ENCODE measurements at places on chromosomes 1 and 21.

DNA sequence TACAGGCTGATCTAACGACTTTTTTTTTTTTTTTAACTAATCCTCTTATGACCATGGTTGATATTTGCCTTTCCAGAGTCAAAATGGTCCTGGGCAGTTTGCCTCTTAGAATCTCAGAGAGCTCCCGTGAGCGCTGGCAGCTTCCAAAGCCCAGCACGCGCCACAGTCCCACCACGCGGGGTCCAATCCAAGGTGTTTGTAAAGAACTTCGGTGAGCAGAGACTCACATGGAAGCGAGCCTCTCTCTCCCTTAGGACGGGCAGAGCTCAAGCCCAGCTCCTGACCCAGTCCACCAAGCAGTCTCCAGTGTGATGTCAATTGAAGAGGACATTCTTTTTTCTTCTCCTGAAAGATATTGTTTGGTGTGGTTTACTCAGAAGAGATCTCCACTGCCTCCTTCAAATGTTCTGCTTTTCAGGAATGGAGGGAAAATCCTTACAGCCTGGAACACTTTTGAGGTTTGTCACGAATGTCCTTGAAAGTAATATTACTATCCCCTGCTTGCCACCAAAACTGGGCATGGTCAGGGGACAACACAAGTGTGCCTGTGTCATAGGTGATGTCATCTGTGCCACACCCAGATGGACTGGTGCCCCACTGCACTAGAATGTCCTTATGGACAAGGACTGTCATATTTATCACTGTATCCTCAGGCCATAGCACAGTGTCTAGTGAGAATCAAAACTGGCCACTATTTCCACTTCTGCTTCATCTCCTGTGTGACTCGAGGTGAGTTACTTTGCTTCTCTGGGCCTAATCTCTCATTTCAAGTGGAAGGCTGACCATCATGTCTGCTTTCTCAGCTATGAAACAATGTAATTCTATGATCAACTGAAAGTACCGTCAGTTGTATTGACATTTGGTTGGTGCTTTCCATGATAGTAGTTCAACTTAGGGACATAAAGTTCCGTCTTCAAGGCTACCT, 97.4 kb upstream of the EDEM3 start:
- DNase-seq = no peak

GRCh38 chr1:29254346-29254745, 18.0 kb downstream of the PTPRU start:
- DNase-seq = no peak

DNA sequence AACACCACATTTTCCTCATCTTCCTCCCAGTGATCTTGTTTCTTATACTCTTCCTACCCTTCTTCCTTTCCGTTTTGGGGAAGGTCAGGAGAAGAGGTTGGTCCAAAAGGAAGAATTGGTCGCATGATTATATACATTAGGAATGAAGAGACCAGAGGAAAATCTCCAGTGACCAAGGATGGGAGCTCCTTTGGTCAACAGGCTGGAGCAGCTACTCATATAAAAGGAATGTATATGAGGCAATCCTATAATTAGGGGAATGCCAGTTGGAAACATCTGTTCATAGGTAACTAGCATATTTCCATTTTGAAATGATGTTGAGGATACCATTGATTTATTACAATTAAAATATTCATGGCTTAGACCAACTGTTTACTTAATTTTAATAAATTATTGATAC, 114.5 kb downstream of the LRRC40 start:
- no peak for DNase-seq

DNA sequence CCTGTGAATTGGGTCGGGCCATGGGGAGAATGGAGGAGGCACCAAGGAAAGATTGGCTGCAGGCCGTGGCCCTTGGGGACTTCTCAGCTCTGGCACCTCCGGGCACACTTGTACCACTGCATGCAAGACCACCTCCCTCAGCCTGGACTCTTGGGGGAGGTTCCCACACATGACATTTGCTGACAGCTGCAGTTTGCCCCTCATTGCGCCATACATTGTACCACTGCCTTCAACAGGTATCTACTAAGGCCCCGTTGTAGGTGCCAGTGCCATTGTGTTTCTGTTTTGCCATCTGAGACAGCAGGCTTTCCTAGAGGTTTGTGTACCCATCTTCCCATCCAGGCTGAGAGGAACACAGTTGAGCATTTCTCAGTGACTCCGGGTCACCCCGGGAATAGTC, 159.4 kb upstream of the TMEM51 start:
- DNase-seq = no peak

DNA sequence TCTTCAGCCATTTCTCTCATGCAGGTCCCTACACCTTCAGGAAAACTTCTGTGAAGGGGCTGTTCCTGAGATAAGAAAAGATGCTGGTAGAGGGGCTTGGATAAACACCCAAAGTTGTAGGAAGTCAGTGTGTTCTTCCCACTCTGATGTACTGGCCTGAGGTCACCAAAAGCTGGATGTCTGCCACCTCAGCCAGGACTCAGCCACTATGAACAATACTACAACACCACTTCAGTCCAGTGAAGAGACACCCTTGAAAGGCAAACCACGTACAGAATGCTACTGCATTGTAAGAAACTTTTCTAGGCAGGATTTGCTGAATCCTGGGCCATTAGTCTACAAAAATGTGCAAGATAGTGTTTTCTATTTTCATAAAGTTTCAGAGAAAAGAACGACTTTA, 2.4 kb downstream of the PTPN14 start:
- no peak for DNase-seq

DNA sequence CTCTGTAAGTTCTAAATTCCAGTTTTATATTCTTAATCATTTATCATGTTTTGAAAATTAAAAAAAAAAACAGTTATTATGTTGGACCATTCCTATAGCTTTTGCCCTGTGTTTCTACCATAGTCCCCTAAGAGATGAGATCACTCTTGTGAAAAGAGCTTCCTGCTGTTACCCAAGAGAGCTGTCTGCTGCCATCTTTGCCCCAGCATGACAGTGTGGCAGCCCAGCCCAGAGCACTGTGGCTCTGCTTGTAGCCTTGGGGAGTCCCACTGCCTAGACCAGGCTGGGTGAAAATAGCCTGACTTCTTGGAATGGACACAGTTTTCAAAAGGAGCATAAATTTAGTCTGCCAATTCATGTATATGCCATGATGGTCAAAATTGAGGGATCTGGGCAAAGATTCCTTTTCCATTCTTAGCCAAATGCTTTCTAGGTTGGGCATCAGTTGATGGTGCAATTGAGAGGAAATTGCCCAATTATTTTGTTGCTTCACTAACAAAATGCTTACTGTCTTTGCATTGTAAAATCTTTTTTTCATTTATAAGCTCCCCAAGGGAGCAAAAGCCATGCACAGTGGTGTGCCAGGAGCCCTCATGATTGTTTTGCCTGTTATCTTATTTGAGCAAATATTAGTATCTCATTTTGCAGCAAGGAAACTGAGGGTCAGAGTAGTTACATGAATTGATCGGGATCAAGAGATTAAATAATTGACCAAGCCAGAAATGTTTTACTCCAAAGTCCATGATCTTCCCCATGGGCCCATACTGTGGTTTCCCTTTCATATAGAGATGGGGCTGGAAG, 72.8 kb downstream of the ETS2 start:
- no peak for DNase-seq

GRCh38 chr1:203453616-203454015, 22.0 kb upstream of the PRELP start:
- no peak for DNase-seq

DNA sequence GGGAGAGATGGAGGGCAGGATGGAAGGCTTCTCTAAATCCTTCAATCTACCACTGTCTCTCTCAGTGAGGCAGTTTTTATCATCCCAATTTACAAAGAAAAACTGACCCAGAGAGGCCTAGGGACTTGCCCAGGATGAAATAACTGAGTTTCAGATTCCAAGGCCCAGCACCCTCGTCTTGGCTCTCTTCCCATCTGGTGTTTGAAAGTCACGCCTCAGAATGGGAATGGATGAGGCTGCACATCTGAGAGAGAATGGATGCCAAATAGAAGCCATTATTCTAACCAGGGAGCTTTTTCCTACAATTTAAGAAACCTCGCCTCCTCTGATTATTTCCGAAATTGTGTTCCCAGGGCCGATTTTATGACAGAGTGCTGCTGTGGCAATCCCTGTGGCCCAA, 10.6 kb upstream of the KCNN3 start:
- no peak for DNase-seq

GRCh38 chr1:163570071-163570470, 248.3 kb downstream of the NUF2 start:
- no peak for DNase-seq

DNA sequence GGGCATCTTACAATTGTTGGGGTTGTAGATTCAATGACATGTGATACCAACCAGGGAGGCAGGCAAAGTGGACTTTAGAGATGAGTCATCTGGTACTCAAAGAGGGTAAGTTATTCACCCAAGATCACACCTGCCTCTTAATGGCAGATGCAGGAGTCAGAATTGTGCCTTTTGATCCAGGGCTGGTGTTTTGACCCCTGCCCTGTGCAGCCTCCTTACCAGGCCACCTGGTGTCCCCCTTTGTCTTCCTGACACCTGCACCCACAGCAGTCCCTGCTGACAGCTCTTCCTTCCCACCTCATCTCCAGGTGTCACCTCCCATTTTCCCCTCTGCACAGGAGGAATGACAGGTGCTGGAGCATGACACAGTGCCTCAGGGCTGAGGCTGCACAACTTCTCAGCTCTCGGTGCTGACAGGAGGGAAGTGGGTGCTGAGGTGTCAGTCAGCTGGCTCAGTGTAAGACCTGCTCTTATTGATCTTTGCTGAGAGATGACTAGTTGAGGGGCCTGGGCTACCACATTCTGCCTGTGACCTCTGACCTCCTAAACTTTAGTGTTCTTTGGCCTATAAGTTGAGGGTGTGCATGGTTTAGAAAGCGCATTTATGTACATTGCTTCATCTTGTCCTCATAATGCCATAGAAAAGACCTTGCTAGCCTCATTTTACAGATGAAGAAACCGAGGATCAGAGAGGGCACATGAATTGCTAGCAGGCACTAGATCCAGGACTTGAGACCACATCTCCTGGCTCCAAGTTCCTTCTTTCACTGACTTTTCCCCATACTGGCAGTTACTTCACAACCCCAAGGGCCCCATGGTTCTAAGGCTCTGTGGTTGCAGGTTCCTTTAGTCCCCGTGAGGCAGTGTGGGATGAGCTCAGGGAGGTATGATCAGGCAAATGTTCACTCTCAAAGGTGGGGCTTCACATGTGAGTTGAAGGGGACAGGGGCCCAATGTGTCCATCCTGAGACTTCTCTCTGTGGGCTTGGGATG, 31.3 kb downstream of the CACNA1E start:
- DNase-seq = no peak

GRCh38 chr1:174072581-174072980, 50.4 kb upstream of the RC3H1 start:
- DNase-seq = no peak

- DNase-seq = no peak
Measured at GRCh38 chr1:21514245-21514644, 5.0 kb downstream of the ALPL start.

DNA sequence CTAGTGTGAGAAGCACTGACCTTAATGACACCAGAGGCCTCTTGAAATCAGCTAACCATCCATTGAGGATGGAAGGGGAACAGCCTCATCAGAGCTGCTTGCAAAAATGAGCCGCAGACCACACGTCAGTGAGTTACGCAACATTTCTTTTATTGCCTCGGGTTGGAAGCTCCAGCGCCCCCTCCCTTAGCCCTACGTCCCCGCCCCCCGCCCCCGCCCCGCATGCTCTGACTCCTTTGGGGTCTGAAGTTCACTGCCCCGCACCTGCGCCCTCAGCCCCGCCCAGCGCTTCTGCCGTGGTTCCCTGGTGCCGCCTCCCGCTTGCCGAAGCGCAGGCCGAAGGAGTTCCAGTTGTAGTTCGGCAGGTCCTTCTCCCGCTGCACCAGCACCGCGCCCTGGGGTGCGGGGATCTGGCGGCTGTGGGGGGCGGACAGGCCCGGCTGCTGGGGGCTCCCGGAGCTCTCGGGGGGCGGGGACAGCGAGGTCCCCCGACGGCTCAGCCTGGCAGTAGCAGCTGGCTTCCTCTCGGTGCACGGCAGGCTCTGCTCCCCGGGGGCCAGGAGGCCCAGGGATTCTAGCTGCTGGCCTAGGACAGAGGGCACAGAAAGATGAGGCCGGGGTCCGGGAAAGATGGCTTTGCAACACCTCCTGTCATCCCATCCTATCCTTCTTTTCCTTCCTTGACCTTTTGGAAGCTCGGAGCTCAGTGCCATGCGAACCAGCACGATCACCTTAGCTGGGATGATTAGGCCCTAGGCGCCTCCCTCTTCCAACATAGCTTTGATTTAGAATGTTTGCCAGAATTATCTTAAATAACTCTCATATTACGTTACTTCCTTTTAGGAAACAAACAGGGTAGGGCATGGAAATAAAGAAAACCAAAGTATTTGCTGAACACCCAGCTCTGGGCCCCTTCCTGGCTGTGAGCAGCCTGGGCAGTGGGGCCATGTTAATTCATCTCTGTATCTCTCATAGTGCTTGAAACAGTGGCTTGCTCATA, 5.8 kb downstream of the KISS1 start:
- DNase-seq = no peak

DNA sequence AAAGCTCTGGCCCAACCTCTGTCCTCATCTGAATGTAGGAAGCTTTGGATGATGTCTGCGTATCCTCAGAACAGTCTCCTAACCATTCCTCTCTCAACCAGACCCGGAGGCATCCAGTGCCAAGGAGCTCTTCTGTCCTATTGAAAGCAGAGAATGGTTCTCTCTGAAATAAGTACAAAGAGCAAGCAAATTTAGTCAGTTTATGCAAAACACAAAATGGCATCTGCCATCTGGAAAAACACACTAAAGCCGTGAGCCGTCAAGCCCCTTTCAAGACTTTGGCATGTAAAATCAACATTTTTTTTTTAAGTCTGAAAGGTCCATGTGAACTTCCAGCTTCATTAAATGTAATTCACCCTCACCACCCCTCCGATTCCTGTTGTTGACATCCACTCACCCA, 21.7 kb upstream of the PROX1 start:
- DNase-seq = no peak

DNA sequence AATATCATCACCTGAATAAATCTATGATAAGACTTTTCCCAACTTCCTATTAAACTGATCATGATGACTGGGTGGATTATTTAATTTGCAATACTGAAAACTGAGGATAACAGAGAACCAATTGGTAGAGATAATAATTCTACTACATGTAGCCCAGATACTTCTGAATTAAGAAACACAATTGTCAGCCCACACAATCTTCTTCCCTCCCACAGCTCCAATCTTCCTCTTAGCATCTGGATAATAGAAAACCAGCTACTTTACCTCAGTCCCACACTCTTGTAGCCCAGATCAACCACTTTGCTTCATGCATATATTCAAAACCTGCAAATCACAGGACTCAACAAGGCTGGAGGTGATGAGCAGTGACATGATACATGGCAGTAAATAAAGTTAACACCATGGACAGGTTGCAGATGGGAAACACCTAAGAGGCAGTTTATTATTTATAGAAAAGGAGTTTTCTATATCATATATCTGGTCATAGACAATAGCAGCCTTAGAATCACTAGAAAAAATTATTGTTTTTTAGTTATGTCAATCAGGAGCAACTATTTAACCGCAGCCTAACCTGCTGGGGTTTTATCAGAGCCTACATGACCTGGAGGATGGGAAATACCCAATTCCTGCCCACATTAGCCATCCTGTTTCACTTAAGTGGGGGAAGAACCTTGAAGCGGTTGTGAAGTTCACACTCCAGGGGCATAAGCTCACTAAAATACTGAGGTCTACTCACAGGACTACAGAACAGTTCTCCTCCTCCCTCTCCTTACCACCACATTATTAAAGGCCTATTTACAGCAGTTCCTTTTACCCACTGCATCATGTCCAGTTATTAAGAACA, 16.7 kb downstream of the FRRS1 start:
- DNase-seq = no peak

GRCh38 chr1:21490774-21491487, 18.3 kb upstream of the ALPL start:
- DNase-seq = no peak

GRCh38 chr1:2480236-2480985, 4.3 kb downstream of the PLCH2 start:
- DNase-seq = no peak

Data from activated T-helper 1 cell treated with anti-CD3 and anti-CD28 coated beads, Interleukin-2, amount 50 U/mL, for 16 hours (primary cell).